Skeletal muscle cell (primary cell): ENCODE measurements at places on chromosomes 4 and X.
A peak's percentile ranks its signal among the peaks of the same experiment; 100 is the strongest.

- no peak for DNase-seq
Measured at GRCh38 chr4:107380190-107380589, 339.8 kb downstream of the PAPSS1 start.

- DNase-seq = no peak
Measured at GRCh38 chr4:121156822-121157769, 7.0 kb downstream of the TNIP3 start.

- DNase-seq = no peak
Measured at GRCh38 chr4:58766763-58767162, 1656.6 kb upstream of the IGFBP7 start.

- DNase-seq = peak; percentile 64
Measured at GRCh38 chr4:72631296-72631695, 62.3 kb upstream of the ADAMTS3 start.

DNA sequence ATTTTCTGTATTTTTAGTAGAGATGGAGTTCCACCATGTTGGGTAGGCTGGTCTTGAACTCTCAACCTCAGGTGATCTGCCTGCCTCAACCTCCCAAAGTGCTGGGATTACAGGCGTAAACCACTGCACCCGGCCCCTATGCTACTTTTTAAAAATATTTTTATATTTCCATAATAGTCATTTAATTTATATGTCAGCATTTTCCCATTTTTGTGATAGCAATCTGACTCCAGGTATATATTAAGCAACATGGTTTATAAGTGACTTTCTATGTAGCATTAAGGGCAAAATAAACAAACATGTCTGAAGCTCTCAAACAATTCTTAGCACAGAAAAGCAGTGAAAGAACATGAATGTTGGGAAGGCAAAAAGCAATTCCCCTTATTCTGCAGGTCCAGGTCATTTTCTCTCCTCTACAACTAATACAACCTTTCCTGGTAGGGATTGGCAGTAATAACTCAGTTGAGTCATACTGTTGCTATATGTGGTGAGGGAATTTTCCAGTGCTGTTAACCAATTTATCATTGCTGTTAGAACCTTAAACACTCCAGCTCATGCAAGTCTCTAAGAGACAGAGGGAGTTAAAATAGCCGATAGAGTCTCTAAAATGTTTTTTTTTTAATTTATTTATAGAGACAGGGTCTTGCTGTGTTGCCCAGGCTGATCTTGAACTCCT is 24.0 kb downstream of the SMIM14 start:
- peak; percentile 56 for DNase-seq

GRCh38 chr4:11631416-11631815 is 202.7 kb upstream of the HS3ST1 start:
- no peak for DNase-seq

GRCh38 chrX:10577853-10578252 is 42.5 kb downstream of the MID1 start:
- DNase-seq = no peak

GRCh38 chrX:17602245-17602644 is 135.0 kb upstream of the SCML1 start:
- no peak for DNase-seq

- no peak for DNase-seq
Measured at GRCh38 chr4:10107111-10108091, 9.2 kb downstream of the WDR1 start.

DNA sequence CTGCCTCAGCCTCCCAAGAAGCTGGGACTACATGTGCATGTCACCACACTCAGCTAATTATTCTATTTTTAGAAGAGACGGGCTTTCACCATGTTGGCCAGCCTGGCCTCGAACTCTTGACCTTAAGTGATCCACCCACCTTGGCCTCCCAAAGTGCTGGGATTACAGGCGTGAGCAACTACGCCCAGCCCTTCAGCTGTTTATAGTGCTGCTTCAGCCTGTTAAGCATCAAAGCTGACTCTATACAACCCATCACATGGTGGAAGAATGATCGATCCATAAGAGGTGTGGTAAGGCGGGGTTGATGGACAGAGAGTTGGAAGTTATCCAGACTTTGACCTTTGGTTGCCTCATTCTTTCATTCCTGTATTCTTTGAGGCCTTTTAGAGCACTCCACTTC is 56.2 kb upstream of the RAPGEF2 start:
- DNase-seq = no peak

GRCh38 chrX:9739130-9739529 is 26.5 kb downstream of the GPR143 start:
- DNase-seq = no peak

DNA sequence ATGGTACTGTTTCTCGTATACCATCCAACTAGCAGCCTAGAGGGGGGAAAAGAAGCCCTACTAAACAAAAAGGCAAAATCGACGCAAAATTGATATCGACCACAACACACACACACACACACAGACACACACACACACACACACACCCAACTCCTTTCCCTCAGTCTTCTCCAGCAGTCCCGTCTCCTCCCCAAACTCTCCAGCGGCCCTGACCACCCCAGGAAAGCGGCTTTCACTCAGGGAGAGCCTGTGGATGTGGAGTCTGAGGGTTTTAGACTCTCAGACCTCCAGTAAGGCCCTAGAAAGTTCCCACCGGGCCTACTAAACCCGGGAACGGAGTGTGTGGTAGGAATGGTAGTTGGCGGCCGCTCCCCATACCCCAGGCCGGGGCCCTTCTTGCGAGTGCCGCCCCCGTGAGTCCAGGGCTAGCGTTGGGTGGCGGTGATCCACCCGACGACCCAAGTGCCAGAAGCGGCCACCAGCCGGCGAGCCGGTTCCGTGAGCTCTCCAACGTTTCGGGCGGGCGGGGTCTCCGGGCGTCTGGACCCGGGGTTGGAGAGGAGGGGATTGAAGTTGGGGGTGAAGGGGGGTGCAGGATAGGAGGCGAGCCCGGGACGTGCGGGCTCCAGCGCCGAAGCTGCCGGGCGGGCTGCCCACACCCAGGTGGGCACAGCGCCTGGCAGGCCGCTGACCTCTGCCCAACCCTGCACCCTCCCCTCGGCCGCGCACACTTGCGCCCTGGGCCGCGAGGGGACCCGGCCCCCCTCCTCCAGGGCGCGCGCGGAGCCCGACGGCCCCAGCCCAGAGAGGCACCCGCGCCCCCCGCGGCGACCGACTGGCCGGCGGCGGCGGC is 13.7 kb downstream of the ARX start:
- no peak for DNase-seq

GRCh38 chr4:174604198-174604597 is 81.9 kb upstream of the HPGD start:
- peak; percentile 41 for DNase-seq

DNA sequence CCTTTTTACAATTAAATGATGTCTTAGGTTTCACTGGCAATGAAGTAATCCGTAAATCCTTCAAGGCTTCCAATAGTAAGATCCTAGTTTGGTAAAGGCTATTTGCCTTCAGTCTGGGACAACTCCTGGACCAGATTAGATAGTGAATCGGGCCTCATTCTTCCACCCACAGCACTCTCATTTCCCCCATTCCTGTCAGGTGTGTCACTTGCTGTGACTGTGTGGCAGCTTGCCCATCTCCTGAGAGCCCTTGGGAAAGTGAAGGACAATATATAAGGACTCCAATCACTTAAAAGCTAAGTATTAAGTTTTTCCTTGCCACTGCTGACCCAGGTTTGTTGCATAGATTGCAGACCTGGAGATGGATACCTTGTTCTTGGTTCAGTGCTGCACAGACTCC is 3.3 kb upstream of the GASK1B start:
- no peak for DNase-seq

- DNase-seq = no peak
Measured at GRCh38 chr4:158821228-158821971, 52.6 kb downstream of the FNIP2 start.

- no peak for DNase-seq
Measured at GRCh38 chr4:136664988-136665387, 867.3 kb downstream of the PCDH18 start.

DNA sequence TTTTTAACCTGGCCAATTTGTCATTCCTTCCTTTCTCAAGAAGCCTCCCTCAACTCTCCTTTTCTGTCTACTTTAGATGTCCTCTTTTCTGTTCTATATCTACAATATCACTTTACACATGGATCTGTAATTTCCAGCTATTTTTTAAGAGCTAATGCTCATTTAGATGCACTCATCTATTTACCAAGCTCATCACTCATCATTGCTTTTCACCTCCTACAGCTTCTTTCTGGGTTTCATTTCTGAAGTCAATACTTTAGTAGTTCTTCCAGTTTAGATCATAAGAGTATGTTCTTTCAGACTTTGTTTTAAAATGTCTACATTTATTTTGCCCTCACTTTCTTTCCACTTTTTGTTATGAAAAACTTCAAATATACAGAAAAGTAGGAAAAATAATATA is 466.9 kb downstream of the MID1IP1 start:
- DNase-seq = no peak

DNA sequence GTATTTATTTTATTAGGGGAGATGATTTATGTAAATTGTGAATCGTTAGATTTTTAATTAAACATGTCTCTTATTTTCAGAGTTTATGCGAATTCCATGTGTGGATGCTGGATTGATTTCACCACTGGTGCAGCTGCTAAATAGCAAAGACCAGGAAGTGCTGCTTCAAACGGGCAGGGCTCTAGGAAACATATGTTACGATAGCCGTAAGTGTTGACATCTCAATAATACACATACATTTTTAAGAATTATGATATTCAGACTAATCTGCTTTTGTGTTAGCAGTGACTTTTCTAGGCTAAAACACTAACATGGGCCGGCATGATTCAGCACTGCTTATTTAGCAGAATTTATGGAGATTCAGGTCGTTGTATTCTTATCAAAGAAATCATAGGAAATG is 91.2 kb downstream of the RAP1GDS1 start:
- no peak for DNase-seq

DNA sequence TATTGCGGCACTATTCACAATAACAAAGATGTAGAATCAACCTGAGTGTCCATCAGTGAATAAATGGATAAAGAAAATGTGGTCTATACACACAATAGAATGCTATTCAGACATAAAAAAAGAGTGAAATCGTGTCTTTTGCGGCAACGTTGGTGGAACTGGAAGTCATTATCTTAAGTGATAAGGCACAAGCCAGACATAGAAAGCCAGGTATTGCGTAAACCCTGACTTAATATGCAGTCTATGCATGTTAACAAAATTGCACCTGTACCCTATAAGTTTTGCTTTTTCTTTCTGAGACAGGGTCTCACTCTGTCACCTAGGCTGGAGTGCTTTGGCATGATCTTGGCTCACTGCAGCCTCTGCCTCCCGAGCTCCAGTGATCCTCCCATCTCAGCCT is 28.6 kb downstream of the KIAA0232 start:
- DNase-seq = no peak

DNA sequence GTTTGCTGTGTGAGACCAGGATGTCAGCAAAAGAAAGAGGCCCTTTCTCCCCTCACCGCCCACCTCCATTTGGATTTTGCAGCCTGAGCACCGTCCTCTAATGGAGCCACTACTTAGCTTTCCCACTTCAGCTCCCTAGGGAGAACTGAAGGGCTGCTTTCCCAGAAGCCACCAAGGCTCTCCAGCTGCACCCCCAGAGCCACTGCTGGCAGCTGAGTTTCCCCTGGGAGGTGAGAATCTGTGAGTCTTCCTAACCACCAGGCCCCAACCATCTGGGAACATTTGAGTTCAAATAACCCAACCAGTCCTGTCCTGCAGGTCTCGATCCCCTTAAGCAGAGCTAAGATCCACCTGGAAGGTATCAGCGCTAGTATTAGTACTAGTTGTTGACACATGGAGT is 173.1 kb upstream of the USP9X start:
- DNase-seq = no peak

- DNase-seq = no peak
Measured at GRCh38 chrX:133056341-133056740, 40.6 kb downstream of the USP26 start.

DNA sequence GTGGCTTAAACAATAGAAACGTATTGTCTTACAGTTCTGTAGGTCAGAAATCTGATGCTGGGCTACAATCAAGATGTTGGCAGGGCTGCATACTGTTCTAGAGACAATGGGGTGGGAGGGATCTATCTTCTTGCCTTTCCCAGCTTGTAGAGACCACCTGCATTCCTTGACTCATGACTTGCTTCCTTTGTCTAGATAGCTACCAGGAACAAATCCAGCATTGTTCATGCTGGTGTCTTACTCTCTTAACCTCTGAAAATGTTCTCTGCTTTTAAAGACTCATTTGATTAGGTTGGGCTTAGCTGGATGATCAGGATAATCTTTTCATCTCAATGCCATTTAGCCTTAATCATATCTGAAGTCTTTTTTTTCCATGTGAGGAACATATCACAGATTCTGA is 169.0 kb downstream of the ZNF330 start:
- no peak for DNase-seq

- peak; percentile 25 for DNase-seq
Measured at GRCh38 chr4:113618205-113618604, 143.3 kb downstream of the CAMK2D start.

DNA sequence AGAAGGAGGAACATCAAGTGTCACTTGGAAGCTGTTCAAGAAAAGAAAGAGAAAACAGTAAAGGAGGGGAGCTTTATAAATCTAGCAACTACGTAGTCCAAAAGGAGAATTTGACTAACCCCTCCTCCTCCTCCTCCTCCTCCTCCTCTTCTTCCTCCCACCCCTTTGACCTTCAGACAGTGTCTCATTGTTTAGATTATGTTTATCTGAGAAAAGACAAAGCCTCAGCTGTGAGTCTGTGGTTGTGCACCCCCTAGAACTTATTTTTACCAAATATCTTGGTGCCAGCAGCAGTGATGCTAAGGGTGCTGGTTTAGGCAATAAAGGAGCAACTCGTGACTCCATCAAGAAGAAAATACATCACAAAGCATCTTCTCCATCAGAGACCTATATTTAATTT is 68.9 kb upstream of the BMP2K start:
- no peak for DNase-seq

DNA sequence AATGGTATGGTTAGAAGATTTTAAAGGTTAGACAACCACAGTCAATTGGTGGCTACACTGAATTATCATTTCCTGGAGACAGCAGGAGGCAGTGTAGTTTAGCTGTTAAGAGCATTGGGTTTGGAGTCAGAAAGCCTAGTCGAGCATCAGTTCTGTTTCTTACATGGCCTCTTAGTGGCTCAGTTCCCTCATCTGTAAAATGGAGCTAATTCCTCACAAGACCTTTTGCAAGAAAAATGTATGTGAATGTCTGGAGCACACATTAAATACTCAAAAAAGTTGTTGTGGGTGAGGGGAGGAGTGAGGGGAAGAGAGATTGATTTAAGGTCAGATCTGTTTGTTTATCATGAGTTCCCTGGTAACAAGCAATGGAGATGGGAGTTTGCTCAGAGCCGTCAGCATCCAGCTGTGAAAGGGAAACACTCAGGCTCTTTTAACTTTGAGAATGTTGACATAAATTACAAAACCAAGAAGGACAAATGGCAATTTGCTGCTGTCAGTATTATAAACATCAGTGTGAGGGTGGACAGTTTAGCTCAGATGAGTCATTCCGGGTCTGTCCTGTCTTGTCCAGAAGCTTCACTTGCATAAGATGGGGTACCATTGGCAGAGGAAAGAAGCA is 98.2 kb upstream of the PGRMC2 start:
- DNase-seq = peak; percentile 76

DNA sequence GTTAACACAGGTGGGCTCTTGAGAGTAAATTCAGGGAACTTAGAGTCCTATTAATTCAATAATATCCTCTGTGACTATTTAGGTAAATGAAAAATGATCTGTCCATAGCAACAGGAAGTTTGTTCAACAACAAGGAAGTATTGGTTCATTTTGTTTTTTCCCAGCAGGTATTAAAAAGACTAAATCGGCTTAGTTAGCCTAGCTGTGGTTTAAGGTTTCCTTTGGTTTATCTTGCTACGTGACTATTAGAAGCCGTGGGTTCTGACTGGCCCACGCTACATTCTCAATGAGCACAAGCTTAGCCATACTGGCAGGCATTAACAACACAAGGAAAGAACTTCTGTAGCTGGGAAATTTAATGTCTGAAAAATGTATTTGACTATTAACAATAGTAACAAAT is 168.8 kb upstream of the HS3ST1 start:
- no peak for DNase-seq
